ENCODE measurements at places on chromosomes 2 and 18.

GRCh38 chr2:17871639-17872038 lies 6.8 kb upstream of the KCNS3 start:
- no peak for DNase-seq

DNA sequence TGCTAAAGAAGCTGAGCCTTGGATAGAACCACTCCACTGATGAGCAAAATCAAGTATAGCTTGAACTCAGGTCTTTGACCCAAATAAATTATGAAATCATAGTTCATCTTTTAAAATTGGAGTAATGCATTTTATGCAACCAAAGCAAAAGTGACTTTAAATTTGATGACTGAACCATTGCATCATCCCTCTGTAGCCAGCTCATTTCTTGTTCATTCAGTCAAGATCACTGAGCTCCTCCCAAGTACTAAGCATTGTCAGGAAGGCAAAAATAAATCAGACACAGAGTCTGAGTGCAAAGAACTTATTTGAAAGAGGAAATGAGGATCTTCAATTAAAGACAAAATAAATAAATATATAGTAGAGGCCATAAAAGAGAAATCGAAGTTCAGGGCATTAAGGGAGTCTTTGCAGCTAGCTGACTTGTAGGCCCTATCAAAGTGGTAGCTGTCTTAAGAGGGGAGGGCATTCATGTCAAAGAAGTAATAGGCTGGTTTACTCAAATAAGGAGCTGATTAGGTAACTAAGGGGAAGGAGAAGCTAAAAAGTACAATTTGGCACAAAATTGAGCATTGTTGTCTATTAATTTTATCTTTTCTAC lies 411.8 kb downstream of the MTX2 start:
- no peak for DNase-seq

DNA sequence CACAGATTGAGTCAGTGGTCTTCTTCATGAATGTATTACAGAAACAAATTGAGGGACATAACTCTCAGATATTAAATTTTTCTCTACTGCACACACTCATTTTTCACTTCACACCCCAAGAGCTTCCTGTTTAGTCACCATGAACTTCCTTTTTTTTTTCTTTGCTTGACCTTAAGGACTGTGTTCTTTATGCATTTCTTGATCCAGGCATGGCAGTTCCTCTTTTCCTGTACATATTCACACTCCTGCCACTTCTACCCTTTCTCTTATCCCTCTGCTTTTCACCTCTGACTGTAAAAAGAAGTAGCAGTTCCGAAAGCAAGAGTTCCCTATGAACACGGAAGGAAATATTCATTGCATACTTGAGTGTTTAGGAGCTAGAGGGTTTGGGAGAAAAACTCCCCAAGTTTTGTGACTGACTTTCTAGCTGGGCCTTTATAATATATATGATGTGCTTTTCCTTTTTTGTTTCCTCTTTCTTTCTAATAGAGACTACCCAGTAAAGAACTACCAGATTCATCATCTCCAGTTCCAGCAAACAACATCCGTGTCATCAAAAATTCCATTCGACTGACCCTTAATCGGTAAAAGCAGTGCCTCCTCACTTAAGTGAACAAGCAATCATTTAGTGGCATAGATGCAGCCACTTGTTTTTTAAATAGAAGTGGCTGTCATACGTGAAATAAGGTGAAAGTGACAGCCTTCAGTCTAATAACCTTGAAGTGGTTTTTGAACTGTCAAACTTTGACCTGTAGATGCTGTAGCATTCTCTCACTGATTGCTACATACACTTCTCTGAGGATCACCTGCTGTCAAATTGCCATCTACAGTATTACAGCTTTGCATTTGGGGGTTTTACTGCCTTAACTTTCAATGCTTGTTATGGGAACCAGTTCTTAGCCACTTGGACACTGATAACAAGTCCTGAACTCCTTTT lies 40.8 kb downstream of the PAPOLG start:
- DNase-seq, result no peak

DNA sequence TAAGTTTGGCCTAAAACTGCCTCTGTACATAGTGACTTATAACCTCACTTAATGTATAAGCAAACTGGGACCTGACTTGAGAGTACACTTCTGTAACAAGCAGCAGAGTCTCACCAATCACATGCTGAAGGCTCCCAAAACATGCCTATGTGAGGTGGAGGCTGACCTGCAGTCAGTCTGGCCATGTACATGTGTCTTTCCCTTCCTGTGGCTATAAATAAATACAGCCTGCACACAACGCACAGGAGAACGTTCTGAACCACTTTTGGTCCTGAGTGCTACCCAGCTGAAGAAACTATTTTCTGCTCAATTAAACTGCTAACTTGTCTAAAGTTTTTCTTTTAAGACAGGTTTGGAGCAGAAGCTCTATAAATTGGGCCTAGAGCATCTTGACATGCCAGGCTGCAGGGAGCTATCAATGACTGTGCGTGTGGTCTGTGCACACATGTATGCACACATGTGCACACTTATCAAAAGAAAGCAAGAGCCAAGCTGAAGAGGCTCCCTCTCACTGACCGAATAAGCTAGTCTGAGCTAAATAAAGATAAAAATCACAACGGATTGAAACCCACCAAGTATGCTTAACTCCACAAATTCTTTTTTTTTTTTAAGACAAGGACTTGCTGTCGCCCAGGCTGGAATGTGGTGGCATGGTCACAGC lies 15.0 kb downstream of the RNASEH1 start:
- DNase-seq, result no peak

DNA sequence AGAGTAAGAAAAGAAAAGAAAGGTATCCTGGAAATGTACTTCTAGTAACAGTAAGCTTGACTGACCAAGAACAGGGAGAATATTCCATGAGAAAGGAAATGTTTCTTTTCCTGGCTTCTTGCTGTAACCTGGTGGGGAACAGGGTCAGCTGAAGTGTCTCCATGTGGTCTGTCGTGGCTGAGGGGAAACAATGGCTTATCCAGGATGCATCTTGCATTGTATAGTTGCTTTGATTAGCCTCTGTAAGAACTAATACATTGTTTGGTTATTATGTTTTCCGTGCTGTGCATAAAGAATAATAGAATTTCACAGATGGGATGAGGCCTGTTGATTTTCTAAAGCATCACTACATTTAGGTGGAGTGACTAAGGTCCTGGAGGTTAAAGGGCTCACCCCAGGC lies 4.9 kb downstream of the CREG2 start:
- no peak for DNase-seq

DNA sequence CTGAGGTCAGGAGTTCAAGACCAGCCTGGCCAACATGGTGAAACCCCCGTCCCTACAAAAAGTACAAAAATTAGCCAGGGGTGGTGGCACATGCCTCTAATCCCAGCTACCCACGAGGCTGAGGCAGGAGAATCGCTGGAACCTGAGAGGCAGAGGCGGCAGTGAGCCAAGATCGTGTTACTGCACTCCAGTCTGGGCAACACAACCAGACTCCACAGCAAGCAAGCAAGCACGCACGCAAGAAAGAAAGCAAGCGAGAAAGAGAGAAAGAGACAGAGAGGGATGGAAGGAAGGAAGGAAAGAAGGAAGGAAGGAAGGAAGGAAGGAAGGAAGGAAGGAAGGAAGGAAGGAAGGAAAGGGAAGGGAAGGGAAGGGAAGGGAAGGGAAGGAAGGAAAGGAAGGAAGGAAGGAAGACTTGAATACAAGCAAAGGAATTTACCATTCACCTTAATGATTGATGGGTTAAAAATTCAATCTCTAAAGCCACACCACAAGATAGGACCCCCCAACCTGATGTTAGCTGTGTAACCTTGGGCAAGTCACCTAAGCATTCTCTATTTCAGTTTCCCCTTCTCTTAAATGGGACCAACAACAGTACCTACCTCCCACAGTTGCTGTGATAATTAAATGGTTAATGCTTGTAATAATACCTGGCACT lies 181.7 kb downstream of the ATAD2B start:
- DNase-seq, result no peak

GRCh38 chr2:207126724-207127308 lies 38.9 kb downstream of the KLF7 start:
- DNase-seq, result no peak

GRCh38 chr2:159022019-159022418 lies 53.6 kb downstream of the TANC1 start:
- no peak for DNase-seq
